ENCODE measurements at places on chromosomes 1 and 21.

GRCh38 chr21:17679002-17679600 is 66.4 kb upstream of the BTG3 start:
- DNase-seq: no peak

- DNase-seq: no peak
These were observed 12.2 kb upstream of the CDK18 start for GRCh38 chr1:205492201-205492667.

DNA sequence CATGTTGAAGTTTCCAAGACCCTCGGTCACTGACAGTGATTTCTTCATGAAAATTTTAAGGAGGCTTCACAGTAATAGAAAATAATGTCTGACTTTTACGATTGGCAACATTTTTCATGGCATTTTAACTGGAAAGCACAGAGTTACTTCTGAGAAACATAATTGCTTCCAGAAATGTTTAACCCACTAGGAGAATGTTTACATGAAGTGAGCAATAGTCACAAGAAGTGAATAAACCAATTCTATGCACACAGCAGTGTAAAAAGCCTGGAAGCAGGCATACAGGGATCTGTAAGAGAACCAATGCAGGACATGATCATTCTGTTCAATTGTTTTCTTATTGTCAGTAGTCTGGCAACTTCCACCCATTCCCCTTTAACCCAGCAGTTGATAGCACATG is 316.2 kb upstream of the CXADR start:
- no peak for DNase-seq

DNA sequence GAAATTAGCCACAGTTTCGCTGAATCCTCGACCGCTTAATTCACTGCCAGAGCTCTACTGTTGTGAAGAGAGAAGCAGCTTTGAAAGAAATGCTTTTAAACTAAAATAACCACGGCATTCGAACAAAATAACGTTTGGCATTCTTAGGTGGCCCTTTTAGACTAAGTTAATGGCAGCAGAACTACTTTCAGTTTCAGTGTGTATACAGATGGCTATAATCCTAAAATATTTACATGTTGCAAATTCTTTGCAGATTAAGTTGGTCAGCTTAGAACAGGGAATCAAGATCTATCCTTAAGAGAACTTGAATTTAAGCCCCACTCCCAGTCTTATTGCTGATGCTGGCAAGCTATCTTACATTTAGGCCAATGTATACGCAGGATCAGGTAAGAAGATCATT is 62.7 kb downstream of the ADSS2 start:
- no peak for DNase-seq

DNA sequence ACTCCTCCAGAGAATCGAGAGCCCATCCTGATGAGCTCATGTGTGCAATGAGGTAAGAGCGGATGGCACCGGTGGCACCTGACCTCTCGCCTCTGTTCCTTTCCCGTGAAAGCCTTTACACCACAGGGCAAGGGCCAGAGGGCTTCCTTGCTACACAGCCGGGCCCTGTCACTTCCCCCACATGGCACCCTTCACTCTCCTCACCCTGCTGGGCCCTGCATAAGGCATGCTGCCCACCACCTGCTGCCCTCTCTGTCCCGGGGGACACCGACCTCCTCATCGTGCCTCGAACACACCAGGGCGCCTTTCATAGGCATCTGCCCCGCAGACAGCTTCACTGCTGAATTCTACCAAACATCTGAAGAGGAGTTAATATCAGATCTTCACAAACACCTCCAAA is 45.1 kb upstream of the C1orf174 start:
- DNase-seq: no peak

DNA sequence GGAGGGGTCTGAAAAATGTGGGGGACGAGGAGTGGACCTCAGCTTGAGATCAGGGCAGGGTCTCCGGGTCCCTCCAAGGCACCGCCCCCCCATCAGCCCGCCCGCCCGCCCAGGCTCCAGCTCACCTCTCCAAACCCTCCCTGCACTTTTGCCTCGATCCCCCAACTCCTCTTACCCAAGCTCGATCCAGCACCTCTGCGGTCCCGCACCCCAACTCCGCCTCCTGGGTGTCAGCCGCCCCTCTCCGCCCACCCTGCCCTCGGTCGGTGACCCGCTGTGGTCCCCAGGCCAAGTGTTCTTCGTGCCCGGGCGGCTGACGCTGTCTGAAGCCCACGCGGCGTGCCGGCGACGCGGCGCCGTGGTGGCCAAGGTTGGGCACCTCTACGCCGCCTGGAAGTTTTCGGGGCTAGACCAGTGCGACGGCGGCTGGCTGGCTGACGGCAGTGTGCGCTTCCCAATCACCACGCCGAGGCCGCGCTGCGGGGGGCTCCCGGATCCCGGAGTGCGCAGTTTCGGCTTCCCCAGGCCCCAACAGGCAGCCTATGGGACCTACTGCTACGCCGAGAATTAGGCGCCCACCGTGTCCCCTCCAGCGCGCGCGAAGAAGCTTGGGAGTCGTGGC is 5.7 kb downstream of the HAPLN2 start:
- no peak for DNase-seq

DNA sequence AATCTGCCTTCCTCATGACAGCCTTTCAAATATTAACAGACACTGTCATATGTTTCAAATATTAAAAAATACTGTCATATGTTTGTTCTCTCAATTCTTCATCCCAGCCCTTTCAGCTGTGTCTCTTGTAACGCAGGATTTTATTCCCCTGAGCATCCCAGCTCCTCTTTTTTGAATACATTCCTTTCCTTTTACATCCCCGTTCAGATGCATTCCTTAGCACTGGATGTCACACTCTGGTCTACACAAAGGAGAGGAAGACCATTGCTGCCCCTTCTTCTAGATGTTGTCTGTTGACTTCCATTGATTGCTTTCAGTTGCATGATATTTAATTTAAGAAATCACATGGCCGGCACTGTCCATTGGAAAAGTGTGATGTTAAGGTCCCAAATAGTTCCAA is 117.4 kb upstream of the PAXBP1 start:
- DNase-seq: no peak
